ENCODE measurements at places on chromosomes 6 and 20. TPM values are rescaled to one million over a fixed set of nuclear protein-coding genes. Genes with fewer than 3 reads are reported as not detected.
A peak's percentile ranks its signal among the peaks of the same experiment; 100 is the strongest.

DNA sequence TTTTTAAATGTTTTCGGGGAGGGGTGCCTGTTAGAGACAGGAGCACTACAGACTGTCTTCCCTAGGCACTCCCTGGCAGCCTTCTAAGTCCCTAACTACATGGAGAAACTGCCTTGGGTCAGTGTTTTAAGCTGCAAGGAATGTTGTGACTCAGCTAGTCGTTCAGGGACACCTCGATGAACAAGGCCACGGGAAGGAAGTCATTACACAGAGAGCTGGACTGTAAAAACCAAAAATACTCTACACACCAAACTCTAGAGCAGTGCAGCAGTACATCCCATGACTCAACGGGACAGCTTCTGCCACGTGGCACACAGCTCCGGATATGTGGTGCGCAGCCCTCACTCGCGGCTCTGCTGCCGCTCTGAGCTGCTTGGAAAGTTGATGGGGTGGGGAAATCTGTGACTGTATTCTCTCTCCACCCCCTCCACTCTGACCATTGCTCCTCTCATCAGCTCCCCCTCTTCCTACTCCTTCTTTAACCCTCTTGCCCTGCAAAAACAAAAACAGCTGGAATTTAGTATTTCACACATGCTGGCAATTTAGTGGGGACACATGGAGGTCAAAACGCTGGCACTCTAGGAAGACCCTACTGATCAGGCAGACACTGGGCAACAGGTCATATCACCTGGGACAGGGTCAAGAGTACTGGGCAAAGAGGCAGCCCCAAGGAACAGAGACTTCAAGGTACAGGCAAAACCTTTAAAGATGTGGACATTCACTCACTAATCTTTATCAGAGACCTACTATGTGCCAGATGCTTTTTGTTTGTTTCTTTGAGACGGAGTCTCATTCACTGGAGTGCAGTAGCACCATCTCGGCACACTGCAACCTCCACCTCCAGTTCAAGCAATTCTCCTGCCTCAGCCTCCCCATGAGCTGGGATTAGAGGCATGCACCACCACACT is 10.9 kb upstream of the LPIN3 start:
- peak; percentile 33 for DNase-seq

DNA sequence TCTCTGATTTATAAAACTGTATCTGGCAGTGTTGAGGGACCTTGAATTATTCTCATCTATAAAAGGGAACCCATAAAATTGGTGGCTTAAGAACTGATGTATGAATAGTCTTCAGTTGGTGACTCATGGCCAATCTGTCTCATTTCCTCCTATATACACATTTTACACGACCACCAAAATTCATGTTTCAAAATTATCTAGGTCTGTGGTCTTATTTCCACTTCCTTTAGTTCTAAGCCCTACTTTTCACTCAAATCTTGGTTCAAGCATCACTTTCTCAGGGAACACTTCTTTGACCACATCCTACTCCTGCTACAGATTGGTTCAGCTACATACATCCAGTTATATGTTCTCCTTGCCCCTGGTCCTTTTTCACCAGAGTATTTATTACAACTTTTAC is 18.6 kb upstream of the ENPP1 start:
- DNase-seq = no peak

DNA sequence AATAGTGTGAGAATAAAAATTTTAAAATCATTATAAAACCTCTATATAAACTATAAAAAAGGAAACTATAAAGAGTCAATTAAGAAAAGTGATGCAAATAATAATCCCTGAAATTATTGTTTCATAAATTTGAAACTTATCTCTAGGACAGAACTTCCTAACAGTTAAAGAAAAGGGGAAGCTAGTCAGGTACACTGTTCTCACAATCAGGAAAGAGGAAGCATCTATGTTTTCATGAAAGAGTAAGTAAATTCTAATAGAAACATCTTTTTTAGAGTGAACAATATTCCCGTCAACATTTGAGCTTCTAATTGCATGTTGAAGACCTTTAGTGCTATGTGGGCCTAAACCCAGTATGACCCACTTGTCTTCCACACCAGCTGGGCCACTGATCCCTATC is 1.2 kb upstream of the ADGRF1 start:
- DNase-seq = no peak

DNA sequence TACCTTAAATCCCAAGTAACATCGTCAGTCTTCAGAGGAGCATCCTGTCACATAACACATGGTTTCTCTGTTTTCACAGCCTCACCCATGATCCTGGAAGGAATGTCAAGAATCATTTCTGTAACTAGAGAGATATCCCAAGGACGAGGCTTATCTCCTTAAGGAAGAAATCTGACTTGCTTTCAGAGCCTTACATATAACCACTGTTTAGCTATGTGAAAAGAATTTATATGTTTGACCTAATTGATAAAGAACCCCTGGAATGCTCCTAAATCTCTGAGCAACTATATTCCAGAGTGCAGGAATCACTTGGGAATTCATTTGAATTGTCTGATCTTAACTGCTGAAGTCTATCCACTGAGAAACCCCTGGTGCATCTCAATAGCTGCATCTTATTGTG is 243.1 kb downstream of the ALDH8A1 start:
- DNase-seq = no peak

- no peak for DNase-seq
Measured at GRCh38 chr6:147839708-147840610, 331.5 kb downstream of the SAMD5 start.

DNA sequence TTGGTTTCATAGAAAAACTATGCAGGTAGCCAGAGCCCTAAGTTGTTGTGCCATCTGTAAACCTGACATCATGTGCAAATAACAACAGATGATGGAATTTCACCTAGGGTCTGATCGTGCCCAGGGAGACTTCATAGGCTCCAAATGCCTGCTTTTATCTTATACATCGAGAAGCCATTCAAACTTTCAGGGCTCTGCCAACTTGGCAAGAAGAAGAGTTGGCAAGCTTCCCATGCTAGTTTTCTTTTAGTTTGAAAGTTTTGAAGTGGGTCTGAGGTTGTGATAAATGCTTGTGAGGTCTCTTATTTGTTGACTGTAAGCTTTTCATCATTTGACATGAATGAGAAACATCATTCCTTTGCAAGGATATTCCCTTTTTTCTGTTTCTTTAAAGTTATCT is 175.4 kb upstream of the FLRT3 start:
- DNase-seq = no peak

Gene SLC17A1
- not detected for total RNA-seq

Gene CLVS2
- 4.2 TPM for total RNA-seq

Gene SMLR1
- not detected for total RNA-seq

Gene LY86
- total RNA-seq = 7.0 TPM

Gene PSORS1C2
- not detected for total RNA-seq

DNA sequence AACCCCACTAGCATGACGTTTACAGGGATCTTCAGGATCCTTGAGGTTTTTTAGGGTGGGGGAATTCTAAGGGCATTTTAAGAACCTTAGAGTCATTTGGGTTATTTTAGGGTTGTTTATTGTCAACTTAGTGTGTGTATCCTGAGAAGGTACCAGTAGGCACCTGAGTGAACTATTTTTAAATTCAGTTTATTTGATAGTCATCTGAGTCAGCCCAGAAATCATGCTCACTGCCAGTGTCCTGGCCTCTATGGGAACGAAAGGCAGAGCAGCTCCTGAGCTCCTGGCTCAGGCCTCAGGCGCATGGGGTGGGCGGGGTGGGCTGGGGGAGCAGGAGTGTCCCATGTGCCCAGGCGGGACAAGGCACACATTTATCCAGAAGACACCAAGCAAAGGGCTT is 52.0 kb downstream of the PRND start:
- no peak for DNase-seq

DNA sequence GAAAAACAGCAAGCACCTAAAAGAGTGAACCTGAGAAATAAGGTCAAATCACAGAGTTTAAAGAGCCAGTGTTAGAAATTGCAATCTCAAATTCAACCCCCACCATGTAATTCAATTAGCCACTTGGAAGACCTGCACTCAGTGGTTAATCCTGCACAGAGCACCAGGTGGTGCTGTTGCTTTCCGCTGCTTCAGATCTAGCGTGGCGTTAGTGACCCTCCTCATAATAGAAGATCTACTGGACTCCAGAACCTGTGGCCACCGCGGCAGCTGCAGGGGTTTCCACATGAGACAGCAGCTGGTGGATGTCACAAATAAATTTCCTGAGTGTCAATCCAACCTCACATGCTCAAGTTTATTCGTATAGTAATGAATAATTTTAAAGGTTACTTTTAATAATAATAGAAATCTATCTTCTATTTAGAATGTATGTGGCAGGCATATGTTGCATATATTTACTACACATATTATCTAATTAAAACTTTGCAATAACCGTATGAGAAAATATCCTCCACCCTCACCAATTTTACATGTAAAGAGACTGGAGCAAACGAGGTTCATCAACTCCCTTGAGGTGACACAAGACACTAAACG is 84.4 kb downstream of the SYNE1 start:
- DNase-seq = peak; percentile 60

GRCh38 chr6:1624058-1624850 is 14.5 kb downstream of the FOXC1 start:
- DNase-seq = no peak

GRCh38 chr6:30465595-30466306 is 23.6 kb upstream of the HLA-E start:
- DNase-seq = no peak

GRCh38 chr20:52614051-52614863 is 357.9 kb upstream of the TSHZ2 start:
- no peak for DNase-seq

Gene OR2H2
- not detected for total RNA-seq

GRCh38 chr20:32144898-32145662 is 35.6 kb downstream of the TM9SF4 start:
- DNase-seq = no peak

Gene AVP
- total RNA-seq = 3.1 TPM

Gene CD40
- total RNA-seq = 16.9 TPM

Gene LINC00237
- not detected for total RNA-seq

GRCh38 chr6:33824461-33825154 is 20.8 kb upstream of the MLN start:
- DNase-seq = no peak

DNA sequence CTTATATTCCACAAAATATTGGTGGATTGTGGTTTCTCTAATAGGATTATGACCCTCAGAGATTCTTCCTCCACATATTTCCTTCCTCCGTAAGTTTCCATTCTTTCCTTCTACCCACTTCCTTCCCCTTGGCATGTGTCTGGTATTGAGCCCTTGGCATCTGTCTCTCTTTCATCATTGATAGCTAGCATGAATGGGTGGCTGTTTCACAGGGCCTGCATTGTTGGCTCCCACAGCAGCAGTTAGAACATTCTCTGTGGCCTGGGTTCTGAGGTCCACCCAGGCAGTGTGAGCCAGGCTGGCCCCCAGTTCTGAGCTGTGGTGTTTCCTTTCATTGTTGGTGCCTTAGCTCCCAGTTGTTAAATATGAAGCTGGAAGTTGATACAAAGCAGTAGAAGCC is 125.3 kb downstream of the ANKS1A start:
- DNase-seq = no peak

DNA sequence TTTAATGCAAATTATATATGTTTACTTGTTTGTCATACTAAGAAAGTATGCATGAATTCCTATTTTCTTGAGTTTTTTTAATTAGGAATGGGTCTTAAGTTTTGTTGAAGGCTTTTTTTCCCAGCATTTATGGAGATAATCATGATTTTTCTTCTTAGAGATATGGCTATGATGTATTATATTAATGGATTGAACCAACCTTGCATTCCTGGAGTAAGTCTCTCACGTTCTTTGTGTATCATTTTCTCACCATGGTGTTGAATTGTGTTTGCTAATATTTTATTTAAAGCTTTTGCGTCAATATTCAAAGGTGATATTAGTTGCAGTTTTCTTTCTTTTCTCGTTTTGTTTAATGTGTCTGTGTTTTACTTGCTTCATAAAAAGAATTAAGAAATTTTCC is 48.4 kb upstream of the SLC35D3 start:
- DNase-seq = no peak

Gene DEFB113
- not detected for total RNA-seq

- peak; percentile 15 for DNase-seq
Measured at GRCh38 chr20:19735446-19735845, 22.6 kb upstream of the RIN2 start.

GRCh38 chr6:17663226-17663625 is 43.5 kb downstream of the NUP153 start:
- no peak for DNase-seq

Gene SLC17A9
- 0.41 TPM for total RNA-seq

Gene SLC22A23
- 53.1 TPM for total RNA-seq

GRCh38 chr6:46612645-46613044 is 40.0 kb downstream of the CYP39A1 start:
- DNase-seq = no peak

Gene PLAGL1
- total RNA-seq = 25.8 TPM

GRCh38 chr6:85078058-85078457 is 313.7 kb upstream of the TBX18 start:
- no peak for DNase-seq

DNA sequence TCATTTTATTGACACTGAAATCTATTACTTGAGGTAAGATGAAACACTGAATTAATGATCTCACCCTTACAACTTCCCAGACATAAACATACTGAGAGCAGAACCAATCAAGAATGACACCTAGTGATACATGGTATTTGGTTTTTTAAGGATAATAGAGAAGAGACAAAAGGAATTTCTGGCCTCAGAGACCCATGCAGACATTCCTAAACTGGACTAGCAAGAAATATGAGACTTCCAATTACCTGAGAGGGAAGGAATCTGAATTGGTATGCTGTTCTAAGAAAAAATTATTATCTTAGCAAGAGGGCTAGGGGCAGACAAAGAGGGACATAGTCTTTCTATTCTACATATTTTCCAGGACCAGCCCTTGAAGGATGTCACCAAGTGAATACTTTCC is 141.1 kb downstream of the BMP5 start:
- no peak for DNase-seq

Gene DEFB132
- 2.2 TPM for total RNA-seq

- DNase-seq = no peak
Measured at GRCh38 chr6:95923518-95923917, 92.3 kb upstream of the FUT9 start.

DNA sequence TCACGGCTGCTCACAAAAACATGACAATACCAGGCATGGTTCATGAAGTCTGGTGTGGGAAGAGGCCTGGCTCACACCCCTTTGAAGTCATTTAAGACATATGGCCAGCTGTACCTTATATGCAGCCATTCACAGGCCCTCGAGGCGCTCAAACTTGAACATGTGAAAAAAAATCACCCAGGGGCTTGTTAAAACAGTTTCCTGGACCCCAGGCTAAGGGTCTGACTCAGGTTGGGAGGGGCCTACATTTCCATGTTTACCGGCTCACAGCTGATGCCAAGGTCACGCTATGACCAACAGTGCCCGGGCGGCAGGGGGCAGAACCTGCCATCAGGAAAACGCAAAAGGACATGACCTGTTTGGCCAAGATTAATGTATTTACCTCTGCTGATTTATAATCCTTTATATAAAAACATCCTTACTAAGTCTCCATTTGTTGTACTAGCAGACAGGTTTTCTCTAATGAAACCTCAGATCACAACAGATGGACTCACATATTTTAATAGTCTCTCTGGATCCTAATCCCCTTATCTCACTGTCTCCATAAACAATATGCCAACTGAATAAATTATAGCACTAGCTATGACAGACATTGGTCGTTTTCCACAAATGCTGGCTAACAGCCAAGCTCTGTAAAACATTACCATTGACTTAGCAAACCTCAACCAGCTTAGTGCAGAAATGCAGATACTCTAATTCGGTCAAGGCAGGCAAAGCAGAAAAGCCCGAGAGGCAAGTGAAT is 19.9 kb downstream of the EZR start:
- DNase-seq = peak; percentile 89

Gene CPNE5
- total RNA-seq = 3.9 TPM
